ENCODE measurements at places on chromosomes 12 and 14.

- DNase-seq, result no peak
Measured at GRCh38 chr14:61342932-61343331, 21.6 kb downstream of the PRKCH start.

- no peak for DNase-seq
Measured at GRCh38 chr14:52729585-52729924, 411 bp upstream of the STYX start.

DNA sequence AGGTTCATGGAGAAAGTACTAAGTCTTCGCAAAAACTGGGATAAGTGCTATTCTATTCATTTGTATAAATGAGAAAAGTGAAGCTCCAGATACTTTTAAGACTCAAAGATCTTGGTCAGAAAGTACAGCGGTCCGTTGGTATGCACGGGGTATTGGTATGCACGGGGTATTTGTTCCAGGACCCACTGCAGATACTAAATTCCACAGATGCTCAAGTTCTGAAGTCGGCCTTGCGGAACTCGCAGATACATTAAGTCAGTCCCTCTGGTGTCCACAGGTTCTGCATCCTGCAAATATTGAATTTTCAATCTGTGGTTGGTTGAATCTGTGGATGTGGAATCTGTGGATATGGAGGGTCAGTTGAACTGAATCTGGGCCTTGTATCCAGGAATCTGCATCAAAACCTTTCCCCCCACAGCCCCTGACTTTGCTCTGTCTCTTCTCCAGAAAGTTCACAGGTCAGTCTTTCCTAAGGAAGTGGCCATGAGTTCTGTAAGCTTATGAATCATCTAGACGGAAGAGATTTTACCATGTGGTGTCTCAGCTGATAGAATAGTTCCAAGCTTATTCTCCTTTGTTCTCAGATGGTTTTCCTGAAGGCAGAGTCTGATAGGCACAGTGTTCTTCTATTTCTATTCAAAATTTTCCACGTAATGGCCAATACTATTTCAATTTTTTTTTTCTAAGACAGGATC is 274.7 kb downstream of the NEDD1 start:
- DNase-seq, result no peak

DNA sequence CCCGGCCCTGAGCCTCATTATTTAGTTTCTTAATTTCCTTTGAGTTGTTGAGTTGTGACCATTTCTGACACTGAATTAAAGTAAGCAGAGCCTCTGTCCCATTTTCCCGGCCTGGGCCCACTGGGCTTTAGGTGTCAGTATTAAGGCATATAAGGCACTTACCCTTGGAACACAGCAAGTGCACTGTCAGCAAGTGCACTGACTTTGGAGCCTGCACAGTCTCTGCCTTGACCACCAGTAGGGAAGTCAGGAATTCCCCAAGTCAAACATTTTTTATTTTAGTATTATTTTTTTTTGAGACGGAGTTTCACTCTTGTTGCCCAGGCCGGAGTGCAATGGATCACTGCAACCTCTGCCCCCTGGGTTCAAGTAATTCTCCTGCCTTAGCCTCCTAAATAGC is 56.6 kb downstream of the MAX start:
- DNase-seq, result no peak

GRCh38 chr14:58777541-58777979 is 139.8 kb downstream of the DACT1 start:
- DNase-seq, result no peak

GRCh38 chr12:57146092-57146491 is 1.3 kb downstream of the LRP1-AS start:
- DNase-seq, result no peak
